Ovary (tissue), 10 donors: ENCODE measurements at places on chromosomes 1 and 21. TPM values are rescaled to one million over a fixed set of nuclear protein-coding genes. Genes with fewer than 3 reads are reported as not detected.

The MROH7 gene
- total RNA-seq = 11.9 TPM

The TRPM2 gene
- 7.0 TPM for total RNA-seq

The RORC gene
- total RNA-seq = 0.18 TPM

DNA sequence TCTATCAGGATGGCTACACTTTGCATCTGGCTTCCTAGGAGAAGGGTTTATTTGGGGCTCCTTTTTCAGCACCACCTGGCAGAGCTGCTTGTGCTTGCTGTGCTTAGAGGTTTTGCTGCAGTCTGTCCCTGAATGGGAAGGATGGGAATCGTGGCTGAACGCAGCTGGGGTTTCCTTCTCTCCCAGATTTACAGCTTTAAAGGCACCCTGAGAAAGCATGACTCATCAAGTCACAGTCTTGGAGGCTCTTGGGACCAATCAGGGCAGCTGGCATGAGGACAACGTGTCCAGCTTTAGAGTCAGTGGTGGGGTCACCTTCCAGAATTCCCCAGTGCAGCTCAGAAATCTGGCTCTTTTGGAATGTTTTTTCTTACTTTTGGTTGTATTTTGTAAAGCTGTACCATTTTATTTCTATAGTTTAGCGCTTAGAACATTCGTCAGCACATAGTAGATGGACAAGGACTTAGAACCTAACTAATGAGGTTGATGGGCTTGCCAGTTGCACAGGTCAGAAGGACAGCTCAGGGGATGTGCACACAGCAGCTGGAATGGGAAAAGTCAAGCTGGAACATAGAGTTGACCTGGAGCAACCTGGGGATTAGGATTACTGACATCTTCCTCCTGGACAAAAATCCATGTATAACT lies 222.6 kb downstream of the PRDM2 start:
- H3K27ac ChIP-seq = no peak overlapping the region
- no peaks in the 10 kb centered on the region for H3K36me3 ChIP-seq
- no peaks in the 10 kb centered on the region for H3K27me3 ChIP-seq
- H3K4me1 ChIP-seq = no peaks in the 10 kb centered on the region
- no peak overlapping the region for H3K4me3 ChIP-seq

DNA sequence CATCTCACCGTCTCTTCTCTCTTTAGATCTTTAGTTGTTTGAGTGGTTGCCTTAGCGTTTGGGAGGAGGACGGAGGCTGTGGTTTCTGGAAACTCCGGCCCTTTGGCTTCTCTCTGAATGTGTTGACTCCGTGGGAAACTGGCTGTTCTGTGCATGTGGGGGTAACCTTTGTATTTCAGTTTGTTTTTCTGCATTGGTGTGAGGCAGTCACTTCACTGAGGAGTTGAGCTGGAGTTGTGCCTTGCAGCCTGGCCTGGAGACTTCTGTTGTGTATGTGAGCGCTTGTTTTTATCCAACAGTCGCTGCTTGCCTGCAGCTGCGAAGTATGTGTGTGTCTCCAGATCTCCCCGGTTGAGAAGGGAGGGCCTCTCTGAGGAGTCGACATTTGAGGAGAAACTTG lies 33.6 kb downstream of the CLDN14 start:
- H3K27me3 ChIP-seq = no peaks in the 10 kb centered on the region
- no peaks in the 10 kb centered on the region for H3K4me1 ChIP-seq

GRCh38 chr21:32207406-32207716 lies 71.5 kb downstream of the MIS18A start:
- H3K36me3 ChIP-seq = no peaks in the 10 kb centered on the region
- DNase-seq = no peak
- no peak overlapping the region for H3K27ac ChIP-seq
- no peak overlapping the region for H3K4me3 ChIP-seq

The CYP4A22 gene
- total RNA-seq = not detected

The OR2AK2 gene
- not detected for total RNA-seq

DNA sequence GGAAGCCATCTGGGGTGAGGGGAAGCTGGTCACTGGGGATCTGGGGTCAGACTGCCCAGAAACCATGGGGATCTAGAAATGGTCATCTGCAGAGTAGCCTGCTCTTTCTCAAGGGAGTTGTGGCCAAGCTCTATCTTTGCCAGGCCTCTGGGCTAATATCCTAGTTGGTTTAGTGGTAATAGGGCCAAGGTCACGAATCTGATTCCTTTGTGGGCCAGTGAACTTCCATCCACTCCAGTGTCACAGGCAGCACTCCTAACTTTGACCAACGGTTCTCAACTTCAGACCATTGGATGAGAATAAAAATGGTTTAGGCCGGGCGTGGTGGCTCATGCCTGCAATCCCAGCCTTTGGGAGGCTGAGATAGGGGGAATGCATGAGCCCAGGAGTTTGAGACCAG lies 28.1 kb upstream of the PPP2R5A start:
- H3K36me3 ChIP-seq = no peaks in the 10 kb centered on the region
- no peak overlapping the region for H3K27ac ChIP-seq
- DNase-seq = no peak
- H3K27me3 ChIP-seq = no peaks in the 10 kb centered on the region
- H3K4me1 ChIP-seq = no peaks in the 10 kb centered on the region
- H3K4me3 ChIP-seq = no peak overlapping the region

- H3K27ac ChIP-seq = no peak overlapping the region
- no peaks in the 10 kb centered on the region for H3K4me1 ChIP-seq
- no peak for DNase-seq
- H3K36me3 ChIP-seq = no peaks in the 10 kb centered on the region
Measured at GRCh38 chr1:116952738-116953275, 43.1 kb downstream of the PTGFRN start.
